ENCODE measurements at places on chromosomes 2 and 18. TPM values are rescaled to one million over a fixed set of nuclear protein-coding genes. Genes with fewer than 3 reads are reported as not detected.
A peak's percentile ranks its signal among the peaks of the same experiment; 100 is the strongest.

Gene CTDP1
- total RNA-seq, result 30.2 TPM

Gene TDRD15
- total RNA-seq, result not detected

- DNase-seq, result peak; percentile 55
Observed at GRCh38 chr2:84792856-84793522, 87.9 kb downstream of the TRABD2A start.

DNA sequence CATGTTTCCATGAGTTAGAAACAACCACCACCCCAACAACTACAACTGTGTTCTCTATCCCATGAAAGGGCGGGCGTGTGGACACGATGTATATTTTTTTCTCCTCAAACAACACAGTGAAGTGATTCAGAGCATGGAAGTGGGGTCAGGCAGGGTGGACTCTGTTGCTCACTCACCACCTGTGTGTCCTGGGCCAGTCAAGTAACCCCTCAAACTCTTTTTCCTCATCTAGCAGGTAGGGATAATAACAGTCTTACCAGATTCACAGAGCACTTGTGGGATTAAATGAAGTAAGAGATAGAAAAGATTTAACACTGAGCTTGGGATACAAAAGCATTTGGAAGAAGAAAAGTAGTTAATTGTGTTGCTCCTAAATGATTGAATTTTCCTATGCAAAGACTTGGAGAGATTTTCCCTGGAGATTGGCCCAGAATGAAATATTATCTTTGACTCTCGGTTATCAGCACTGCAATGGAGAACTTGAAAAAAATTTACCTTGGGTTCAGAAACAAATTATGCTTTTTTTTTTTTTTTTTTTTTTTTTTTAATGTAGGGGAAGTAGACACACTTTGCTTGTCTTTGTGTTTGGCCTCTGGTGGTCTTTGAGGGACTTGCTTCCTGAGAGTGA lies 161.9 kb upstream of the EPAS1 start:
- peak; percentile 25 for DNase-seq

GRCh38 chr18:32441533-32441932 lies 29.1 kb downstream of the GAREM1 start:
- peak; percentile 62 for DNase-seq

DNA sequence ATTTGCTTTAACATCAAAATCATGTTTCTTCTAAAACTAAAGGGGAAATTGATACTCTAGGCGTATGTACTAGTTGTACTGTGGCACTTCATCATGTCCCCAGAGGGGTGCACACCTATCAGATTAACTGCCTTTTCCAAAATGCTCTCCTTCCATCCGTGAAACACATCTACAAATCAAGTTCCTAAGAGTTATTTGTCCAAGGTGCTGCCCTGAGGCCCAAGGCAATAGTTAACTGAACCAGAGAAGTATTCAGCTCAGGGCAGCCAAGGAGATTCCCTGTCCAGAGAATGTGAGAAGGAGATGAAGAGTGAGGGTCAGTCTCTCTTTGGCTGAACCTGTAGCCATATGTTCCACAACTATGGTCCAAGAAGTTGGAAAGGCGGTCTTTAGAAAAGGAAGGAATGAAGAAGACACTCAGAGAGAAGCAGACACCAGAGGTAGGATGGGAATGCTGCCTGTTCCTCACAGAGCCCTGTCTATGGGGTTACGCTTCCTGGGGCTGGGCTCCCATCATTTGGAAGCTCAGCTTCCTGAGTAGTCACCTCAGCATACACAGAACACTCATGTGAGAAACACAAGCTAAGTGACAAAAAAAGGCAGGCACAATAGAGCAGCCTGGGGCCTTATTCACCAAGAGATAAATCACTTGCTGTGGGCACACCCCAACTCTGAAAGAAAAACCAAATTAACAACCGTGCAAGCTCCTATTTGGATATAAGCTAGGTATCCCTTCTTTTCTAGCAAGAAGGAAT lies 55.6 kb downstream of the ANKRD44 start:
- no peak for DNase-seq

DNA sequence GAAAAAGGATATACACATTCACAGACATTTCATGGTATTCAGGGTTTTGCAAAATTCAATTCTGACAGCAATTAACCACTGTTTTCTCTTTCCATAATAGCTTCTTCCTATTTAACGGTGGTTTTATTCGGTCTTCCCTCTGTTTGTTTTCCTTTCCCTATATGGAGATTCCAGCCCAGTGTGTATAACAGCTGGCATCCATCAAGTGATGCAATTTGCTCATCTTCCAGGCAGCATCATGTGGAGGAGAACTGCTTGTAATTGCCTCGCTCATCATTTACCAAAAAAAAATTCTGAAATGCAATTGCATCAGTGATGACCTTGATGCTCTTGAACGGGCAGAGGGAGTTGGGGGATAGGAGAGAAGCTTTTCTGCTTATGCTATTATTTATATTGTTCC lies 165.9 kb upstream of the PGAP1 start:
- DNase-seq, result peak; percentile 69

- peak; percentile 23 for DNase-seq
Observed at GRCh38 chr2:70141212-70141901, 49.5 kb downstream of the C2orf42 start.

- no peak for DNase-seq
Observed at GRCh38 chr18:35189510-35189909, 51.3 kb upstream of the ZNF397 start.

DNA sequence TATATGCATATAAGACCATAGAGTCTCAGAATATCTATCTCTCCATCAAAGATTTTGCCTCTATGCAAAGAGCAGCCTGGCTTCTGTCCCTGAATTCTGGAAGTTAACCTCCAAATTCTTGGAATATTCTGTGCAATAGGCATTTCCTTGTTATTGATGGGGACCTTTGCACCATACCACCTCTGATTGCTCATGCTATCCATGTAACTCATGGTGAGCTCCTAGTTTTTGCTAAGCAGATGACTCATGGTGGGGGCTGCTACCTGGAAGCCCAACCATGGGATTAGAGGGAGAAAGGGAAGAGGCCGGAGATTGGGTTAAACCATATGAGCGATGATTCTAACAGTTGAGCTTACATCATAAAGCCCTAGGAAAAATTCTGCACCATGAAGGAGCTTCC lies 310.2 kb upstream of the FIGN start:
- DNase-seq, result peak; percentile 47

GRCh38 chr2:69517410-69517809 lies 80.2 kb upstream of the NFU1 start:
- DNase-seq, result no peak

- no peak for DNase-seq
Observed at GRCh38 chr18:23964282-23965238, 50.0 kb upstream of the TTC39C start.
